HFFc6 (cell line): ENCODE measurements at places on chromosomes 16 and 17.

DNA sequence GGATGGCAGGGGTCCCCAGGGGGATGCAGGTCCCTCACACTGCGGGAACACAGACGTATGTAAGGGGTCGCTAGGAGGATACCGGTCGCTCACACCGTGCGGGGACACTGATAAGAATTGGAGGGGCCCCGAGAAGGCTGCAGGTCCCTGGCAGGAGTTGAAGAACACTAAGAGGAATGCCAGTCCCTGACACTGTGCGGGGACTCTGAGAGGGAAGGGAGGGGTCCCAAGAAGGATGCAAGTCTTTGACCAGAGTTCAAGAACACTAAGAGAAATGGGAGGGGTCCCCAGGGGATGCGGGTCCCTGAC is 510 bp downstream of the ERCC4 start:
- no peak for DNase-seq
- H3K4me3 ChIP-seq = peak overlapping the region; percentile 97
- peaks cover 4% of the 10 kb centered on the region; the same call in 1 of the 2 replicates for H3K36me3 ChIP-seq
- peaks cover 29% of the 10 kb centered on the region for H3K4me1 ChIP-seq

- 0 out of 2 replicates have a peak, but pooled peaks cover 5% of the 10 kb centered on the region for H3K4me1 ChIP-seq
- DNase-seq = no peak
- no peak overlapping the region for H3K4me3 ChIP-seq
These were observed 225.3 kb upstream of the COX10 start for GRCh38 chr17:13843862-13844635.

GRCh38 chr17:74351552-74352210 is 10.0 kb downstream of the BTBD17 start:
- peaks cover 3% of the 10 kb centered on the region for H3K36me3 ChIP-seq
- no peaks in the 10 kb centered on the region for H3K4me1 ChIP-seq
- H3K27ac ChIP-seq = no peak overlapping the region
- H3K27me3 ChIP-seq = peaks cover 7% of the 10 kb centered on the region; the same call in 1 of the 2 replicates
- no peak for DNase-seq
- no peak overlapping the region for H3K4me3 ChIP-seq

DNA sequence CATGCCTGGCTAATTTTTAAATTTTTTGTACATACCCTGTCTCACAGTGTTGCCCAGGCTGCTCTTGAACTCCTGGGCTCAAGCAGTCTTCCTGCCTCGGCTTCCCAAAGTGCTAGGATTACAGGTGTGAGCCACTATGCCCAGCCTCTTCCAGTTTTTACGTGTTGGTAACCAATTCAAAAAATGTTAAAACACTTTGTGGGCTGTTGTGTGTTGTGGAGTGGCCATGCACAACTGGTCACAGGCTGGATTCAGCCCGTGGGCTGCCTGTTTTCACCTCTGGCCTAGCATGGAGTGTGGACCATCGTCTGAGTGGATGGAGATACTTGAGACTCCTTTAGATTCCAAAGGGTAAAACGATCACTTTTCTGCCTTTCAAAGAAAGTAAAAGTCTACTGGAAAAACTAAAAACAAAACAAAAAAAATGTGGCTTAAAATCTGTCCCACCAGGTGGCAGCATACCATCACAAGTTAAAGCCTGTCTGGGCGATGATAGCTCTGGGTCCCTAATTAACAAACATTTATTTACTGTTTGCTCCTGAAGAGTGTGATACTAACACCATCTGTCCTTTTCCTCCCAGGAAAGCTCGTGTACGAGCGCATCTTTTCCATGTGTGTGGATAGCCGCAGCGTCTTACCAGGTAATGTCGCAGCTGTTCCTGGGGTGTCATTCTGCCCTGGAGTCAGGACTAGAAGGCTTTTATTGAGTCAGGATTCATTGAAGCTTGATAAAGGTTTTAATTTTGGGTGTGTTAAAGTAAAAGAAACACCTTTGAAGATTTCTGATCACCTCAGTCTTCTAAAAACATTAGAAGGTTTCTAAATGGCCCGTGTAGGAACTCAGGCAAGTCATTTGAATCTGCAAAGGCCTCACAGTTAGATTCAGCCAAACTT is 45.8 kb downstream of the VPS35L start:
- peak; percentile 7 for DNase-seq
- no peak overlapping the region for H3K4me3 ChIP-seq
- peaks cover 10% of the 10 kb centered on the region for H3K36me3 ChIP-seq
- no peaks in the 10 kb centered on the region for H3K27me3 ChIP-seq

DNA sequence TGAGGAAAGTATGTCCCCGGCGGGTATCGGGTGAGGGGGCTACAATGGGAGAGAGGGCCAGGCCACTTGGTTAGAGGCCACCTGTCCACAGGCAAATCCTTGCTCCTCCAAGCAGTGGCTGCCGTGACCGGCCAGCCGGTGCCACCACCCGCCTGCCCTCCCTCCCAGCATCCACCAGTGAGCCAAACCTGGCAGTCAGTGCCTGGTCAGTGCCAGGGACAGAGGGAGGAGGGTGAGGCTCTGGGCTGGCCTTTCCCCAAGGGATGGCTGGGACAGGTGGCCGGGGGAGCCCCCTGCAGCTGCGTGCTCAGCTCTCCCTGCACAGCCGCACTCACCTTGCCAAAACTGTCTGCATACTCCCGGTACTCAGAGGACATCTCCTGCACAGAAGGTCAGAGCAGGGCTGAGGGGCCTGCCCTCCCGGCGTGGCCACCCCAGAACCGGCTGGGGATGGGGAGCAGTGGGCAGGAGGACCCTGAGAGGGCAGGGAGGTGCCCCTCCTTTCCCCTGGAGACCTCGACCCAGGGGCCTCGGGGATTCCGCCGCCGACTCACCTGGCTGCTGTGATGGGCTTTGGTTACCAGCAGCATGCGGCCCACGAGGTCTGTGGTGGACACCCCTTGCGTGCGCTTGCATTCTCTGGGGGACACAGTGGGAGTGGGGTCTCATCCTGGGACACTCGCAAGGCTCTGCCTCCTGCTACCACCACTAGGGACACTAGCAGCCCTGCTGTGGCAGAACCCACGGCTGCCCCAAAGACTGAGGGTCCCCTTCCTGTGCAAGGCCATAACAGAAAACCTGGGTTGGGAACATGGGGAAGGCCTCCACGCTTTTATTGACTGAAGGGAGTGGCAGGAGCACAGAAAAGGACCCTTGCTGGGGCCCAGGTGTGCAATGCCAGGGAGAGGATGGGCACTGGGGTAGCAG is 3.7 kb downstream of the PCYT2 start:
- no peaks in the 10 kb centered on the region for H3K27me3 ChIP-seq
- H3K4me3 ChIP-seq = no peak overlapping the region
- no peaks in the 10 kb centered on the region for H3K4me1 ChIP-seq
- H3K27ac ChIP-seq = no peak overlapping the region
- no peak for DNase-seq
